ENCODE measurements at places on chromosomes 7 and 10.

DNA sequence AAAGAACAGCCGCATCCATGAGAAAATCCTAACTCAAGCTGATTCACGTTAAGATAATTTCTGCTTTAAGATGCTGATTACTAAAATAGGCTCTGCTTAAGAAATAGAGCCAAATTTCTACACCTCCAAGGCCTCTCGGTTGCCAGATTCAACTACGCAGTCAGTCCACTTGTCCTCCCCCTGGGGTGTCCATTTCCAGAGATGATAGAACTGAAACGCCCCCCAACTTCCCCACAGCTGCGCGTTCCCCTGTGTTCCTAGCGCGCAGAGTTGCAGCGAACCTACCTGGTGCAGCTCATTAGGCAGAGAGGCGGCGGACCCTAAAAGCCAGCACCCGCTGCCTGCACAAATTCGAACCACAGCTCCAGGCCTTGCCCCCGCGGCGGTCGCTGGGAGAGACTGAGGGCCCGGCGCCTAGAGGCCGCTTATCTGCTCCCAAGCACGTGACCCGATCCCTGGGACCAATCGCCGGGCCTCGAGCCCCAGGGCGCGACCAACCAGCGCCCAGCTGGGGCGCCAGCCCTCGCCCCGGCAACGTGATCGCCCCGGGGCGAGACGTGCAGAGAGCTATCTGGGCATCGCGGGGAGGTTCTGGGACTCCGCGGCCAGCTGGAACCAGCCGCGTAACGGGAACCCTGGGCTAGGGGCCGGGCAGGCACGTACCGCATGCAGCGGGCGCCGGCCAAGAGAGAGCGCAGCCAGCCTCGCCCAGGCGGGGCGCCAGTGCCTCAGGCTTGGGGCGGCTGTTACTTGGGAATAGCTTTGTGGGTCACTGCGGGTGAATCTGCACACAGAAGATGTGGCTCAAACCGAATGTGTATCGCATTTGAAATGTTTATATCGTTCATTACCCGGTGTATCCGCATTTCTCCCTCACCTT is at the start of gene PPP1R3C:
Gene PPP1R3C, minus strand, starts transcription at position 401 of the 880 bp plus-strand sequence. Its CDS starts 102 bp downstream, at position 299.
- peak within 1 kb of the TSS; percentile 41 for H3K4me3 ChIP-seq
- no peaks in the 10 kb centered on the region for H3K36me3 ChIP-seq
- no peaks in the 10 kb centered on the region for H3K27me3 ChIP-seq
- H3K27ac ChIP-seq, result peak within 1 kb of the TSS; percentile 39

- no peaks in the 10 kb centered on the region for H3K4me1 ChIP-seq
- H3K4me3 ChIP-seq, result no peak overlapping the region
- H3K27me3 ChIP-seq, result no peaks in the 10 kb centered on the region
- no peaks in the 10 kb centered on the region for H3K36me3 ChIP-seq
- DNase-seq, result no peak
These were observed 23.6 kb downstream of the SORBS1 start for GRCh38 chr10:95537542-95537927.

DNA sequence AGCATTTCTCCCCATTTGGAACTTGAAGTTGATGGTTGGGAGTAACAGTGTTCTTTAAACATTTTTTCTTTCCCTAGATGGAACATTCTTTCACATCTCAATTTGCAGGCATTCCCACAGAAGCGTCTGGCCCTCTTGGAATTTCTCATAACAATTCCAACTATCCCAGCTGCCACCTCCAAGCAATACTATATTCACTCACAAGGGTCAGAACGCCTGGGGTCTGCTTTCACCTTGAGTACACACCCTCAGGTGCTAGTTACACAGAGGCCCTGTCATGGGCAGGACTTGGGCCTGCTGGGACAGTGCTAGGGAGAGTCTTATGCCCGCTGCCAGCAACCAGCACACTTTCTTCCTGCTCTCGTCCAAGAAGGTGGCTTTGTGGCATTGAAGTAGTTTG is 136.5 kb downstream of the JCAD start:
- no peaks in the 10 kb centered on the region for H3K27me3 ChIP-seq
- no peaks in the 10 kb centered on the region for H3K36me3 ChIP-seq
- no peaks in the 10 kb centered on the region for H3K4me1 ChIP-seq
- no peak for DNase-seq

- H3K4me3 ChIP-seq, result no peak overlapping the region
- no peak for DNase-seq
- H3K27me3 ChIP-seq, result no peaks in the 10 kb centered on the region
These were observed 152.4 kb downstream of the IMMP2L start for GRCh38 chr7:111409714-111410422.

GRCh38 chr7:38893061-38893460 is 15.9 kb downstream of the VPS41 start:
- no peak for DNase-seq
- no peaks in the 10 kb centered on the region for H3K36me3 ChIP-seq
- no peak overlapping the region for H3K4me3 ChIP-seq
- no peak overlapping the region for H3K27ac ChIP-seq

- H3K36me3 ChIP-seq, result no peaks in the 10 kb centered on the region
- no peaks in the 10 kb centered on the region for H3K4me1 ChIP-seq
- no peak overlapping the region for H3K27ac ChIP-seq
- H3K27me3 ChIP-seq, result no peaks in the 10 kb centered on the region
- no peak overlapping the region for H3K4me3 ChIP-seq
These were observed 22.7 kb downstream of the TWIST1 start for GRCh38 chr7:19094598-19095352.

DNA sequence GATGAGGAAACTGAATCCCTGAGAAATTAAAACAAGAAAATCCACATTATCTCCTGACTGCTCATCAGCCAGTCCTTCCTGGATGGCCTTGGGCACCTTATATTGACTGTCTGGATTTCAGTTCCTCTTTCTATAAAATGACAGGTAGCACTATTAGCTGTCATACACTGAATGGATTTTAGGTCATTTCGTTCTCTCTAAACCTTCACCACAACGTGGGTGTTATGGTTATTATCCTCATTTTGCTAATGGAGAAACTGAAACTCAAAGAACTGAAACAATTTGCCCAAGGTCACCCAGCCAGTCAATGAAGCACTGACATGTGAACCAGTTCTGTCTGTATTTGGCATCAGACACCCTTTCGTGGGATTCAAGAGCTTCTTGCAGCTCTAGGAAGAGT is 193.8 kb downstream of the CYP26A1 start:
- no peak overlapping the region for H3K27ac ChIP-seq
- H3K4me3 ChIP-seq, result no peak overlapping the region
- H3K27me3 ChIP-seq, result no peaks in the 10 kb centered on the region
- DNase-seq, result no peak
- no peaks in the 10 kb centered on the region for H3K36me3 ChIP-seq

- H3K4me3 ChIP-seq, result no peak overlapping the region
- no peak for DNase-seq
- H3K27me3 ChIP-seq, result no peaks in the 10 kb centered on the region
- H3K4me1 ChIP-seq, result no peaks in the 10 kb centered on the region
These were observed 204.7 kb upstream of the HDAC9 start for GRCh38 chr7:18290865-18291264.

GRCh38 chr7:114182837-114183236 is 231.8 kb upstream of the FOXP2 start:
- H3K36me3 ChIP-seq, result no peaks in the 10 kb centered on the region
- H3K27me3 ChIP-seq, result no peaks in the 10 kb centered on the region
- no peak for DNase-seq
- H3K27ac ChIP-seq, result no peak overlapping the region
- no peaks in the 10 kb centered on the region for H3K4me1 ChIP-seq

- no peaks in the 10 kb centered on the region for H3K27me3 ChIP-seq
- H3K36me3 ChIP-seq, result no peaks in the 10 kb centered on the region
- no peaks in the 10 kb centered on the region for H3K4me1 ChIP-seq
- H3K27ac ChIP-seq, result no peak overlapping the region
- no peak for DNase-seq
These were observed 6.6 kb downstream of the DMBT1 start for GRCh38 chr10:122567056-122567660.

DNA sequence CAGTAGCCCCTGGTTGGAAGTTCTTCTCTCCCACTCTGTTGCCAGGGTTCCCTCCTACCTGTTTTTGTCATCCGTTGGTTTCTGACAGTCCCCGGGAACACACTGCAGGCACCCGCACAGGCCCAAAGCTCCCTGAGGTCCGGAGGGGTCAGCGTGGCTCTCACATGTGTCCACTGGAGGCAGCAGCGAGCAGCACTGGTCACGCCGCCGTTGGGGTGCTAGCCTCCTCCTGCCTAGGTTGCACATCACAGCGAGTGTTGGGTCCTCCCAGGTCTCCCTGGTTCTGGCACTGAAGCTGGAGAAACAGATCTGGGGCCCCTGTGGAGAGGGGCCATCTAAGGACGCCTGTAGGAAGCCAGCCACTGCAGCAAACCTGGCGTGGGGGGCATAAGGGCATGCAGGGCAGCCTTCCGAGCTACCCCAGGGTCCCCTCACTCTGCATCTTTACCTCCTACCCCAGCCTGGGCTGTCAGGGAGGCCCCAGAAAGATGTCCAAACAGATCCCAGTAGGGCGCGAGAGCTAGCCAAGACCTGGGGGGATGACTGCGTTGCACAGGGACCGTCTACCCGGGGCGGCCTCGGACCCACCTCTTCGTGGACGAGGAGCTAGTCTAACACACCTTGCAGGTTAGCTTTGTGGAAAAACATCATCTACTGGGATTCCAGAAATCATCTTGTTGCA is 28.9 kb downstream of the LRRC27 start:
- H3K4me1 ChIP-seq, result no peaks in the 10 kb centered on the region
- no peak overlapping the region for H3K4me3 ChIP-seq
- H3K36me3 ChIP-seq, result no peaks in the 10 kb centered on the region
- no peak overlapping the region for H3K27ac ChIP-seq

DNA sequence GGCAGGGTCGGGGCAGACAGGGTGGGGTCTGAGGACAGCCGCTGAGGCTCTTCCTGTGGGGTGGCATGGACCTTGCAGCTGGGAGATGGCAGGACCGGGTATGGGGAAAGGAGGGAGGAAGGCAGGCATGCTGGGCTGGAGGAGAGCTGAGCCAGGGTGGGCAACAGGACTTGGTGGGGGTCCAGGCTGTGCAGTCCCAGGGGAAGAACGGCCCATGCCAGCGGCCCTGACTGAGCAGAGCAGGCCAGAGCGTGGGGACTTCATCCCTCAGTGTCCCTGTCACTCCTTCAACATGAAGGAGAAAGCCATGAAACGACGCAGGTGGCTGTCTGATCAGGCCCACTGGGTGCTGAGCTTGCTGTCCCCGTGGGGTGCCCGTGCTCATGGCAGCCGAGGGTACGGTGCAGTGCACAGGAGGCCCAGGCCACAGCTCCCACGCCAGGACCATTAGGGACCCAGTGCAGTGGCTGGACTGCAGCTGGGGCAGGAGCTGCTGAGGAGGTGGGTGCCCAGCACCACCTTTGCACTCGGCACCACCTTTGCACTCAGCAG is 519.6 kb downstream of the PTPRN2 start:
- H3K27ac ChIP-seq, result no peak overlapping the region
- H3K4me3 ChIP-seq, result no peak overlapping the region

DNA sequence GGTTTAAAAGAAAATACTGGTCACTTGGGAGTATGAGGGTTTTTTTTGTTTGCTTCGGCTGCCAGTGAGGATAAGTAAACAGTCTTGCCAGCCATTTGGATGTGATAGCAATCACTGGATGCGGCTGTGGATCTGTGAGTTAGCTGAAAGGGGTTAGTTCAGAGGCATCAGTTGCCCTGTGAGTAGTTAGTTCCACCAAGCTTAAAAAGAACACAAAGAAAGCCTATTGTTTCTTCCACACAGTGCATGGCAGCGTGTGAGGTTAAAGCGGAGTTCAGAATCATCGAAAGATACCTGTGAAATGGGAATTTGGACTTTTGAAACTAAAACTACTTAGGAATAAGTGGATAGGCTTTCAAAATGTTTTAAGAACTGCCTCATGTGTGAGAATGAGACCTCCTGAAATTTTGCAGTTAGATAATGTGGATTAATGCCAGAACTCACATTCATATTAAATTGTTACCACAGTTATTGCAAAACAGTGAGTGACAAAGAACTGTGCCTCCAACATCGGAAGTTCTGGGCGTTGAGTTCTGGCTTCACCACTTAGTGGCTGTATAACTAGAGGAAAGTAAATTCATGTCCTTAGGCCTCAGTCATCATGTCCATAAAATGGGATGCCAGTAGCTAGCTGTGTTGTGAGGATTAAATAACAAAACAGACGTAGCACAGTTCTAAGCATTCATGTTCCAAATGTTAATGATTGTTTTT is 31.3 kb downstream of the KIAA1217 start:
- no peak overlapping the region for H3K4me3 ChIP-seq
- no peaks in the 10 kb centered on the region for H3K27me3 ChIP-seq
- DNase-seq, result peak; percentile 29
- H3K4me1 ChIP-seq, result peaks cover 5% of the 10 kb centered on the region
- no peaks in the 10 kb centered on the region for H3K36me3 ChIP-seq
- no peak overlapping the region for H3K27ac ChIP-seq

GRCh38 chr10:104274762-104275721 is 6.1 kb downstream of the GSTO2 start:
- no peak overlapping the region for H3K27ac ChIP-seq
- H3K36me3 ChIP-seq, result no peaks in the 10 kb centered on the region
- H3K27me3 ChIP-seq, result no peaks in the 10 kb centered on the region
- no peaks in the 10 kb centered on the region for H3K4me1 ChIP-seq
- DNase-seq, result peak; percentile 65

- H3K4me3 ChIP-seq, result no peak overlapping the region
- no peak overlapping the region for H3K27ac ChIP-seq
These were observed 966.0 kb downstream of the LRMDA start for GRCh38 chr10:76397181-76398042.

- no peak overlapping the region for H3K4me3 ChIP-seq
- H3K4me1 ChIP-seq, result no peaks in the 10 kb centered on the region
- H3K27me3 ChIP-seq, result no peaks in the 10 kb centered on the region
- DNase-seq, result no peak
- H3K36me3 ChIP-seq, result no peaks in the 10 kb centered on the region
These were observed 241.3 kb upstream of the AOAH start for GRCh38 chr7:36965625-36966024.

DNA sequence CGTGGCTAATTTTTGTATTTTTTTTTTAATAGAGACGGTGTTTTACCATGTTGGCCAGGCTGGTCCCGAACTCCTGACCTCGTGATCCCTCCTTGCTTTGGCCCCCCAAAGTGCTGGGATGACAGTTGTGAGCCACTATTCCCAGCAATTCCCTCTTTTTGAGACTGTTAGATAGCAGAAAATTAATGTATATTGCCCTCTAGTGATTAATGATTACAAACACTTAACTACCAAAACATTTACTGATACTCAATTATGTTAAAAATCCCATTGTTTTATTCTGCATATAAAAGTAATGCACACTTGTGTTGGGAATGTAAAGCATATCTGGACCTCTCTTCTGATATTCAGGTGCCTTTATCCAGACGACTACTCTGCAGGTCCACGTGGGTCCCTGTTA is 41.2 kb upstream of the COBL start:
- no peak overlapping the region for H3K4me3 ChIP-seq
- H3K27me3 ChIP-seq, result no peaks in the 10 kb centered on the region
- H3K4me1 ChIP-seq, result no peaks in the 10 kb centered on the region
- H3K36me3 ChIP-seq, result no peaks in the 10 kb centered on the region
- no peak for DNase-seq

DNA sequence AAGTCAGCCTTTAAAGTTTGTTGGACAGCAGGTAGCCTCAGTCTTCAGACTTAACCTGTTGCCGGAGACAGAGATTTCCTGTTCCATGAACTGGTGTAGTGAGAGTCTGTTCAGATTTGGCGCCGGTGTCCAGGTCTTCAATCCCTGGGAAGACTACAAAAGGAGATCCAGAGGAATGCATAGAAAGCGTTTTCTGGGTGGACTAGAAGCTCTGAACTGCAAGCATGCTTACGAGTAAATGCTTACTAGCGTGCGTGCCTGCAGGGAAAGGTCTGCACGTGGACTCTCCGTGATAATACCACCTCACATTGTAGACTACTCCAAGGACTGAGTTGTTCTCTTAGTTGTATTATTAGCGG is 878 bp downstream of the GLRX3 start:
- H3K27ac ChIP-seq, result peak overlapping the region; percentile 75
- H3K27me3 ChIP-seq, result no peaks in the 10 kb centered on the region
- no peaks in the 10 kb centered on the region for H3K36me3 ChIP-seq
- H3K4me3 ChIP-seq, result peak overlapping the region; percentile 96
- peaks cover 3% of the 10 kb centered on the region for H3K4me1 ChIP-seq
- DNase-seq, result no peak

GRCh38 chr7:20217193-20217948 is at the start of gene MACC1:
Gene MACC1, minus strand, starts transcription at chr7:20217384. Its CDS starts 55,522 bp downstream, at chr7:20161862.
- peak; percentile 85 for DNase-seq
- no peaks in the 10 kb centered on the region for H3K36me3 ChIP-seq
- no peaks in the 10 kb centered on the region for H3K27me3 ChIP-seq

All from colonic mucosa (tissue), 4 donors.